ENCODE measurements at places on chromosomes 12 and 14. TPM values are rescaled to one million over a fixed set of nuclear protein-coding genes. Genes with fewer than 3 reads are reported as not detected.

- DNase-seq: no peak
Observed at GRCh38 chr12:92464911-92465310, 237.9 kb upstream of the PLEKHG7 start.

CYP27B1 gene
- total RNA-seq: 0.47 TPM

DNA sequence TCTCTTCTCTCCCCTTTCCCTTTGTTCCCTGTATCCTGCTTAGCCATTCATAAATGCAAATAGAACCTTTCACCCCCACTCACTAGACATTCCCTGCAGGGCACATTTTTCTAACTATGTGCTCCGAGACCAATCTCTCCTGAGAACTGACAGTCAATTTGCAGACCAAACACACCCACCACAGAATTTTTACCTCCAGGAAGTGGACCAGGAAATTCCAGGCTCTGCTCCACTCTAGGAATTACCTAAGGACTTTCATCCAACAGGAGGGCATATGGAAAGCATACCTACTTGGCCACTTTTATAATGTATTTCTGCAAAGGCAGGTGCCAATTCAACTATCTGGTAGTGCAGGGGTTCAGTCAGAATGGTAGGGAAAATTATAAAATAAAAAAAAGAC, 8.9 kb upstream of the TAS2R46 start:
- DNase-seq: no peak

SMIM41 gene
- total RNA-seq: not detected

DNA sequence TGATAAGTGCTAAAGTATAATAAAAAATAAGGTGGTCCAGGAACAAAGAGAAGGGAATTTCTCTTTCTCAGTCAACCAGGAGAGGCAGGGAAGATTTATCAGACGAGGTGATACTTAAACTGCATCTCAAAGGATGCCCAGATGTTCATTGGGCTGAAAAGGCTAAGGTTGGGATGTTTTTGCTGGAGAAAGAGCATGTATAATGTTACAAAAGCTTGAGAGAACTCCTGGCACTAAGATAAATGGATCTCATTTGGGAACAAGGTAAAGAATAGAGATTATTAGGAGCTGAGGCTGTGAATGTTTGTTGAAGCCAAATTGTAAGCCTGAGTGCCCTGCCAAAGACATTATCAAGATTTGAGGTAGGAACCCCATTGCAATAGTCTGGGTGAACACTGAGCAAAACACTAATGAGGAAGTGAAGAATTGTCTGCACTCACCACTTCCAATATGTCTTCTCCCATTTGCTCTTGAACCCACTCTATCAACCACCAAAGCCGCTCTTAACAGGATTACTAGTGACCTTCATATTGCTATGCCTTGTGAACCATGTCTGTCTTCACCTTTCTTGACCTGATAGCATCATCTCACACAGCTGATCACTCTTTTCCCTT, 149.0 kb upstream of the ARID2 start:
- no peak for DNase-seq

DDIT3 gene
- total RNA-seq: 7.5 TPM

DNA sequence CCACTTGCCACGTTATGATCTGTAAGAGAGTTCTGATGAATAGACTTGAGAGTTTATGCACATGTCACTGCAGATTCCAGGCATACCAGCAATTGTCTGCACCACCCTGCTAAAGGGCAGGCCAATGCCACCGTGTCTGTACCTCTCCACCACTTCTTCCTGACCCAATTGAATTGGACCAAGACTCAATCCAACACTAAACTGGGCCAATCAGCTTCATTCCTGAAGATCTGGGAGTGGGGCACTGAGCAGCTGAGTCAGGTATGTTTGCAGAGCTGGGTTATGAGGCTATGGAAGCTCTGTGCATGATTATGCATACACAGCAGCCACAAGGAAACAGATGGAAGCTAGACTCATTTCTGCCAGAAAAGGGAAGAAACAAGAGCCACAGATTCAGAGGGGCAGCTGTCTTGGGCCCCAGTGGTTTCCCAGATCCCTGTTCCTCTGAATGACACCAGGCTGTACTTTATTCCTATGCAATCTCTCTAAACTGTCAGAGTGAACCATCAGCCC, 28.0 kb downstream of the DAO start:
- no peak for DNase-seq

DNA sequence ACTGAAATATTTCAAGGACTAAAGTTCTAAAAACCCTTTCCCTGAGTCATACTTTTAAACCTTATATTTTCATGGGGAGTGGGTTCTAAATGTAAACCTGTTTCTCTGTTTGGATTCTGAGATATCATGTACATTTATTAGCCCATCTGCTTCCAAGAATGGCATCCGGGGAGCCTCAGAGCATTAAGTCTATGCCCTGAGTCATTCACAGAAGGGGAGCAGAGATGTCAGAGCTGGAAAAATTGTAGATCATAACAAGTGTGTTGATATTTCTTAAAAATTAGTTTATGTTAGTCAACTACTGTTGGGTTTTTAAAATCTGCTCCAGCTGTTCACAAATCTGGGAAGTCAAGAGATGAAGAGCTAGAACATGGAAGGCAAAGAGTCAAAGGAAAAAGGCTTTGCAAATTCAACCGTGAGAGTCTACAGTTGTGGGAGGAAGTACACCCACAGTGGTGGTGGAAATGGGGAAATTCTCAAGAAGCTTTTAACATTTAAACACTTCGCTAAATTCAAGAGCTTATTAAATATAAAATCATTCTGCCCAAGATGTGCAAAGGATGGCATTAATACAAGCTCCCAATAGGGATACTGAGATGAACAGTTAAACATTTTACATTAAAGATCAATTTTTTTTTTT, 70.5 kb upstream of the FLRT2 start:
- no peak for DNase-seq

DNA sequence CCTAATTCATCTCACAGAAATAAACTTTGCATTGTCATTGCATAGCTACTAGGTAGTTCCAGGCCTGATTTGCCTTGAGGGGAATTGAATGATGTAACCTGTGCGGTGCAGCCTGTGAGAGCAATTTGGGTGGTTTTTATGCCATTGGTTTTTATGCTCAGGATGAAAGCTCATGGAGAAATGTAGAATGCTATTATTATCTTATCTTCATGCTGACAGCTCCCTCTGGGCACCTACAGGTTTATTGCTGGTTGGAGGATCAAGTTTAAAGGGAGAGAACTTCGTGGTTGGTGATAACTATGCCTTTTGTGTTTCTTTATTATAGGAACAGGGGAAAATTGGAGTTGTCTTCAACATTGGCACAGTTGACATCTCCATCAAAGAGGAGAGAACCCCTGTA, 547.9 kb downstream of the DIO2 start:
- no peak for DNase-seq

SLC5A8 gene
- not detected for total RNA-seq

TUNAR gene
- not detected for total RNA-seq

GRCh38 chr12:116400636-116401372, 123.3 kb upstream of the MED13L start:
- no peak for DNase-seq

DNA sequence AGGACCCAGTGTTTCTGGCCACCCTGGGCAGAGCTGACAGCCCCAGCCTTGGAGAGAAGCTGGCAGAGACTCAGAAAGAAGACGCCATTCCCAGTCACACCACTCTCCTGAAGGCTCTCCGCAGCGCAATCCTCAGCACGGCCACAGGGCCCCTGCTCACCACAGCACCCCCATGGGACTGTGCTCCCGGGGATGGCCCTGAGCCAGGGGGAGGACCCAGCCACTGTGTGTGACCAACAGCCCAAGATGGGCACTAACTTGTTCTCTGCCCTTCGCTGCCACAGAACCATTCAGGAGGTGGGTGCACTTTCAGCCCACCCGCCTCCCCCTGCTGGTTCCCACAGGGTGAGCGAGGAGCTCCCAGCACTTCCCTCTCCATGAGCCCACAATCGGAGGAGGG, 57.1 kb downstream of the CCNK start:
- no peak for DNase-seq

CLEC4E gene
- total RNA-seq: not detected

DNA sequence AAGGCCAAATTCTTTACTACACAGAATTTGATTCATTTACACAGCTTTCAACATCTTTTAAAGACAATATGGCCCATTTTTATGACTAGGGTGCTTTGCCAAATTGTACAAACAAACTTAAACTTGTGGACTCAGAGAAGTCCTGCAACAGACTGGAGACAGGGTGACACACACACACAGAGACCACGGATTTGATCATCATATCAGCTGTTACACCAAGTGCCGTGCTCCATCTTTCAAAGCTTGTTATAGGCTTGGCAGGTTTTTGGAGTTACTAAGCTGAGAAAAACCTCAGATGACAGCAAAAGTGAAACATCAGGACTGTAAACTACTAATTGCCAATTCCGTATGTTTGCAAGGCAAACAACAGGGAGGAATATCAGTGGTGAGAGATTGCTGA, 811.7 kb downstream of the GALC start:
- no peak for DNase-seq

GRCh38 chr14:55749201-55749812, 169.3 kb downstream of the KTN1 start:
- no peak for DNase-seq

RFX4 gene
- total RNA-seq: not detected

GRCh38 chr14:104104076-104104901, 18.8 kb downstream of the ASPG start:
- DNase-seq: no peak

- DNase-seq: peak; percentile 73
Observed at GRCh38 chr12:31897781-31898503, 61.3 kb upstream of the RESF1 start.

DNA sequence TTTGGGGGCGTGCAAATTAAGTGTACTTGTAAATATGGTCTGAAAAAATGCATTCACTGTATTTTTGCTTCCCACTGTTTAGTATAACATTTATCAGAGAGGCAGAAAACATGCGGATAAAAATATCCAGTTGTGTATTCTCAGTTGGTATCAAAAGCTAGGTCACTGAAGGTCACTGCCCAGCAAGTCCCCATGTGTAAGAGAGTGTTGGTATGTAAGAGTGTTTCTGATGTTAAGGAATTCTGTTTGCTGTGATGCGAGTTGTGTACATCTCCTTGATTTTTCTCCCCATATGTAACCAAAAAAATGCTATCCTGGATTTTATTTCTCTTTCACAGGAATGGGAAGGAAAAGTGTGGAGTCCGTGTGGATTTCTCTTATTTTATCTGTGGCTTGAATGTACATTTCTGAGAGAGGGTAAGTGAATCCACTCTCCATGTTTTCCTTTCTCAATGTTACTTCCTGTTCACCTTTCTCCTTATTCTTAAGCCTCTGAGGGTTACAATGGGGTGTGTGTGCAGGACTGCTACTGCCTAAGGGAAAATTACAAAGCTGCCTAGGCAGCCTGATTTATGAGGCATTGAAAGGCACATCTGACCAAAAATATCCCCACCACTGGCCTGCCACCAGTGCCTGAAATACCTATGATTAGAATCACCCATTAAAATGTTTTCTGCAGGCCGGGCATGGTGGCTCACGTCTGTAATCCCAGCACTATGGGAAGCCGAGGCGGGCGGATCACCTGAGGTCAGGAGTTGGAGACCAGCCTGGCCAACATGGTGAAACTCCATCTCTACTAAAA, 97.9 kb upstream of the USP44 start:
- peak; percentile 51 for DNase-seq

DNA sequence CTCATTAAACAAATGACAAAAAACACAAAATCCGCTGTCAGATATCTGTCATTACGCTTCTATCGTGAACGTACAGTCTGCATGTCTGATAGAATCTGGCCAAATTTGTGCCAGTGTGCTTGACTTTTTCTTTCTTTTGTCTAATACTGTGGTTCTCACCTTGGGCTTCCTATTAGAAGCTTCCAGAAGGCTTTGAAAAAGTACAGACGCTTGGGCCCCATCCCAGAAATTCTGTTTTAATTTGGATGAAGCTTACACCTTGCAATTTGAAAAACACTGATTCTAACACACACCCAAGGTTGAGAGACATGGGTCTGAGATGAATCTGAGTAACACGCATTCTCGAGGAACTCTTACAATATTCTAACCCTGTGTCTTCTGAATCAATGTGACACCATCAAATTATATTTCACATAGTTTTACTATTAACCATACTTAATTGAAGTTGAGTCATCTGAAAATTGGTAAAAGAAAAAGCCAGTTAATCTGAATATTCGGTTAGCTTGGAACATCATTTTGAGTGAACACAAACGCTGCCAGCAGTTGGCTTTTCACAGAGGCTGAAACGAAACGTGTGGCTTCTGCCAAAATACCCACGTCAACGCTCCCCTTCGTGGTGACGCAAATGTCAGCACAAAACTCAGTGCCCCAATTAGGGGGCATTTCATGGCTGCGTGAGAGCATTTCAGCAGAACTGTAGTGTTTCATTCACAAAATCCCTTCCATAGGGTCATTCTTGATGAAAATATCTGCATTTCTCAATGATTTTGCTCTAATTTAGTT, 420.5 kb downstream of the TMEM132D start:
- DNase-seq: no peak
